Suprapubic skin (tissue), 4 donors: ENCODE measurements at places on chromosomes 12 and 14. TPM values are rescaled to one million over a fixed set of nuclear protein-coding genes. Genes with fewer than 3 reads are reported as not detected.

SMARCC2 gene
- 66.8 TPM for total RNA-seq

GPR65 gene
- 0.47 TPM for total RNA-seq

HOXC6 gene
- 6.2 TPM for total RNA-seq

LRRIQ1 gene
- 0.16 TPM for total RNA-seq

MANSC4 gene
- total RNA-seq = not detected

PPP1R12A gene
- total RNA-seq = 39.0 TPM

GLT1D1 gene
- 1.4 TPM for total RNA-seq

ZFHX2 gene
- 0.16 TPM for total RNA-seq

LRFN5 gene
- 0.32 TPM for total RNA-seq

MMP19 gene
- total RNA-seq = 6.4 TPM
